Calu3 (cell line): ENCODE measurements at places on chromosomes 13 and 19. TPM values are rescaled to one million over a fixed set of nuclear protein-coding genes. Genes with fewer than 3 reads are reported as not detected.

DNA sequence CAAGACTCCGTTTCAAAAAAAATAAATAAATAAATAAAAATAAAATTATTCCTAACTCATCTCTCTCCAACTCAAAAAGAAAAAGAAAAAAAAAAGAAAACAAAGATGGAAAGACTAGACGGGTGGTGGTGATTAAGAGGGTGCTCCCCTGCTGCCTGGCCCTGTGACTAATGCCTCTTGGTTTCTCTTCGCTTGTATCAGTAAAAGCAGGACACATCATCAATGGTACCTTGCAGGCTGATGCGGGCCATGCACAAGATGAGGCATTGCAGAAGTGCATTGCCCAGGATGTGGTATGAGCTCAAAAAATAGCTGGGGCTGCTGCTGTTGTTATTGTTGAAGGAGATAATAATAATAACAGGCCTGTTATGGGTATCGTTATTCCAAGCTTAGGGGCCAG lies 14.6 kb downstream of the ACER1 start:
- H3K36me3 ChIP-seq: no peaks in the 10 kb centered on the region
- DNase-seq: no peak
- no peak overlapping the region for H3K27ac ChIP-seq
- H3K4me1 ChIP-seq: no peaks in the 10 kb centered on the region

GRCh38 chr13:23889615-23890607 lies 711 bp upstream of the MIPEP start:
- H3K27ac ChIP-seq: peak overlapping the region; percentile 84
- H3K4me3 ChIP-seq: peak overlapping the region; percentile 88
- no peaks in the 10 kb centered on the region for H3K27me3 ChIP-seq
- H3K36me3 ChIP-seq: peaks cover 28% of the 10 kb centered on the region
- no peak for DNase-seq
- H3K4me1 ChIP-seq: peaks cover 9% of the 10 kb centered on the region

Gene SLITRK1
- total RNA-seq: not detected in 2 replicates

DNA sequence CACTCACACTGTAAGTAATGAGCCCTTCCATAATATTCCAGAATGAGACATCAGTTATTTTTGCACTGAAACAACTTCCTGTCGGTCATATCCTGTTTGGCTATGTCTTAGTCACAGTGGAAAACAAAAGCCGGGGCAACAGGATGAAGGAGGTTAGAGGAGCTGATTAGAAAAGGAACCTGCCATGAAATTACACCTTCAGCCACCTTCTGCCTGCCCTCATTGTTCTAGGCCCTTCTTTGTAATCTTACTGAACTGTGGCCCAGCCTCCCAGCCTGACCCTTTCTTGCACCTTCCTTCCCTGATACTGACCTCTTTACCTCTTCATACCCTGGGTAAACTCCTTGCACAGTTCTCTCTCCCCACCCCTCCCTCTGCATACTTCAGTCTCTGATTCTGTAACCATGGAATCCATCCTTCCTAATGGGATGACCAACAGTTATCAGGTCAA lies 67.3 kb downstream of the DOCK9 start:
- H3K27ac ChIP-seq: peak overlapping the region; percentile 71
- peak; percentile 1 for DNase-seq
- no peak overlapping the region for H3K4me3 ChIP-seq
- H3K36me3 ChIP-seq: no peaks in the 10 kb centered on the region
- peaks cover 9% of the 10 kb centered on the region for H3K4me1 ChIP-seq
- no peaks in the 10 kb centered on the region for H3K27me3 ChIP-seq

- DNase-seq: no peak
- H3K4me1 ChIP-seq: no peaks in the 10 kb centered on the region
- no peaks in the 10 kb centered on the region for H3K36me3 ChIP-seq
Measured at GRCh38 chr13:113862931-113863523, 849 bp downstream of the GAS6 start.

- no peaks in the 10 kb centered on the region for H3K4me1 ChIP-seq
- no peak overlapping the region for H3K4me3 ChIP-seq
- no peaks in the 10 kb centered on the region for H3K27me3 ChIP-seq
- no peak overlapping the region for H3K27ac ChIP-seq
- H3K36me3 ChIP-seq: no peaks in the 10 kb centered on the region
- no peak for DNase-seq
Measured at GRCh38 chr13:65650321-65650720, 1579.8 kb downstream of the PCDH9 start.

Gene GRK1
- not detected in 2 replicates for total RNA-seq

- no peaks in the 10 kb centered on the region for H3K27me3 ChIP-seq
- no peak for DNase-seq
- no peaks in the 10 kb centered on the region for H3K36me3 ChIP-seq
- H3K4me1 ChIP-seq: no peaks in the 10 kb centered on the region
- no peak overlapping the region for H3K27ac ChIP-seq
Measured at GRCh38 chr13:99320693-99321481, 13.7 kb upstream of the GPR183 start.

Gene RFPL4A
- total RNA-seq: not detected in 2 replicates

Gene FOSB
- total RNA-seq: 18.7 and 23.8 TPM in 2 replicates

- no peaks in the 10 kb centered on the region for H3K4me1 ChIP-seq
- no peak for DNase-seq
- no peaks in the 10 kb centered on the region for H3K36me3 ChIP-seq
- H3K4me3 ChIP-seq: no peak overlapping the region
Measured at GRCh38 chr13:33137721-33138120, 121.5 kb downstream of the KL start.

Gene GNG8
- not detected in 2 replicates for total RNA-seq

- peaks cover 57% of the 10 kb centered on the region for H3K36me3 ChIP-seq
- no peaks in the 10 kb centered on the region for H3K4me1 ChIP-seq
- H3K4me3 ChIP-seq: no peak overlapping the region
Measured at GRCh38 chr19:40078377-40078776, 12.4 kb downstream of the ZNF780A start.

DNA sequence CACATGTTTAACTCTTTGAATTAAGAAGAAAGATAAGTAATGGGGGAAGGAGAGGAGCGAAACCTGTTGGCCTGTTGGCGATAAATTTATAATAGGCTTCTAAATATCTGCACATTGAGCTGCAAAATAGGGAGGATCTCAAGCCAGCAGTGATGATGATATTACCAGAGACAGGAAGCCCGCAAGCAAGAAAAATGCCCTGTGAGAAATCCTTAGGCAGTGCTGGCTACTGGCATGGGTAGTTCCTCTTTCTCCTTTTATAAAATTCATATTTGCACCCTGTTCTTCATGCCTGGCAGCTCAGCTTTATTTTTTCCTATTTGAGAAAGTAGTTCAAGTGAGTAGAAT lies 858 bp upstream of the USP12 start:
- H3K4me1 ChIP-seq: peaks cover 42% of the 10 kb centered on the region
- no peak for DNase-seq
- H3K4me3 ChIP-seq: peak overlapping the region; percentile 83
- H3K36me3 ChIP-seq: peaks cover 13% of the 10 kb centered on the region

- no peak overlapping the region for H3K27ac ChIP-seq
- H3K36me3 ChIP-seq: peaks cover 44% of the 10 kb centered on the region
- DNase-seq: no peak
Measured at GRCh38 chr19:14450876-14451275, 17.8 kb downstream of the PKN1 start.

Gene ZNF790
- total RNA-seq: 10.4 and 10.8 TPM in 2 replicates

Gene ZNF491
- 0.24 and 0.92 TPM in 2 replicates for total RNA-seq

DNA sequence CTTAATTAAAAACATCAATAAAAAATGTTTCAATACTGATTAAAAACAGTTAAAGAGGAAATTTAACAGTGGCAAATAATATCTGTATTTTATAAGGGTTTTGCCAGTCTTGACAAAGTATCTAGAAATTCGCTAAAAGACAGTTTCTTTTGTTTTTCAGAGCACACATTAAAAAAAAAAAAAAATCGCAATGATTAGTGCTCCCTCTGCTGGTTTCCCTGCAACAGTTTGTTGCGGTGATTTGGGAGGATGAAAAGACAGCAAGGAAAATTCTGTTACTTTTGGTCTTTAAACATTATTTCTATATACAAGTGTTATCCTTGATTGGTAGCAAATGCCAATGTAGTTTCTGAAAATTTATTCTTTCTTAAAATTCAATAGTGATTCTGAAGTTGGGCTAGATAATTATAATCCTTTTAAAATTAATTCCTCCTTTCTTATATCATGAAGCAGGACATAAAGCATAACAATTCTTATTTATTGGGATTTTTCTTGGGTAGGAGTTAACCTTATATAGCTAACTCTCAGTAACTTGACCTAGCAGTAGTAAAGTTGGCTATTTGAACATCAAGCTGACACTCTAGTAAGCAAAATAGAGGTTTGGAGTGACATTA lies 23.1 kb upstream of the SPRY2 start:
- H3K4me3 ChIP-seq: no peak overlapping the region
- H3K27me3 ChIP-seq: no peaks in the 10 kb centered on the region
- no peaks in the 10 kb centered on the region for H3K4me1 ChIP-seq
- DNase-seq: no peak
- no peak overlapping the region for H3K27ac ChIP-seq

GRCh38 chr13:82720986-82721385 lies 1161.3 kb downstream of the SLITRK1 start:
- no peaks in the 10 kb centered on the region for H3K4me1 ChIP-seq
- DNase-seq: no peak
- no peak overlapping the region for H3K27ac ChIP-seq
- no peaks in the 10 kb centered on the region for H3K36me3 ChIP-seq
- H3K4me3 ChIP-seq: no peak overlapping the region
- H3K27me3 ChIP-seq: no peaks in the 10 kb centered on the region

DNA sequence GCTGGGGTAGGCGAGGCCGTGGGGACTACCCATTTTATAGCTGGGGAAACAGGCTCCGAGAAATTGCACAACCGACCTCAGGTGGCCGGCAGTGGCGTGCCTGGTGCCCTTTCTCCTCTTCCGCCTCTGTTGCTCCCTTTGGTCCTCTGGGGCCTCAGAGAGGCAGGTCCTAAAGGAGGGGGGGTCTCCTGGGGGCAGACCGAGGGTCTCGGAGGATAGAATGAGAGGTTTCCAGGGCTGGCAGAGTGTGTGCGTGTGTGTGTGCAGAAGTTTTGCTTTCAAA lies 11.3 kb downstream of the STX10 start:
- H3K27me3 ChIP-seq: no peaks in the 10 kb centered on the region
- DNase-seq: no peak
- H3K27ac ChIP-seq: no peak overlapping the region
- H3K4me1 ChIP-seq: no peaks in the 10 kb centered on the region

Gene JAK3
- total RNA-seq: not detected in 2 replicates

Gene TMIGD2
- not detected in 2 replicates for total RNA-seq

GRCh38 chr19:8609279-8610040 lies 1.1 kb downstream of the ADAMTS10 start:
- H3K27me3 ChIP-seq: peaks cover 46% of the 10 kb centered on the region
- peaks cover 11% of the 10 kb centered on the region for H3K4me1 ChIP-seq
